ENCODE measurements at places on chromosomes 2 and 18.

- no peak for DNase-seq
Observed at GRCh38 chr2:214130114-214130513, 280.7 kb upstream of the VWC2L start.

GRCh38 chr2:9757501-9758264, 85.6 kb upstream of the TAF1B start:
- DNase-seq: no peak

DNA sequence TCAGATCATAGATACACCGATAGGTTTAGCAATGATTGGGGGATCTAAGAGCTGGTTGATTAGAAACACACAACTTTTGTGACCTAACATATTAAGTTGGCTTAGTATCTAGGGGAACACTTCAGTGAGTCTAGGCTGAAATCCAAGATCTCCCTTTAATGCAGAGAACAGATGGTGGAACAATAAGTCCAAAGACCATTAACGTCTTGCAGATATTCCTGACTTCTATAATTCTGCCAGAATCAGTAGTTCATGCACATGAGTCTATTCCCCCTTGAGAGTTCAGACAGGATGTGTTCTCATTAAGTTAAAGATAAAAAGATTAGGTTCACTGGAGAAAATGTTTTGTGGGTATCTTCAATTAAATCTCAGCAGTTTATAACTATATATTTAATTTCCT, 506.5 kb downstream of the TSN start:
- no peak for DNase-seq

GRCh38 chr18:35469725-35470124, 28.0 kb downstream of the INO80C start:
- DNase-seq: no peak

- DNase-seq: no peak
Observed at GRCh38 chr2:3864943-3865865, 161.8 kb downstream of the DCDC2C start.

DNA sequence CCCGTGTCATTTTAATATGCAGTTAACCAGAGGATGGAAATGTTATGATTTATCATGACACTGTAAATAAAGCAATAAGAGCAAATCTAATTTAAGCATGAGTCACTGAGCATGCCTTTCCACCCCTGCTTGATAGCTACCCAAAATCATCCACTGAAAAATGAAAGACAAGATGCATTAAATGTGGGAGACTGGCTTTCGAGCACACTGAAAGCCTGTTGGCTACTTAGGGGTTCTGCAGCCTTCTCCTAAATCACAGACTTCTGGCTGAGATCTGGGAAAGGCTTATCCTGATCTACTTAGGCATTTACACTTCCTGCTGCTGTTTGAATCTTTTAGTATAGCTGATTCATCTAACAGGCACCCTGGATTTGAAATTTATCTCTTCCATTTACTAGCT, 778.3 kb upstream of the CDH7 start:
- no peak for DNase-seq

DNA sequence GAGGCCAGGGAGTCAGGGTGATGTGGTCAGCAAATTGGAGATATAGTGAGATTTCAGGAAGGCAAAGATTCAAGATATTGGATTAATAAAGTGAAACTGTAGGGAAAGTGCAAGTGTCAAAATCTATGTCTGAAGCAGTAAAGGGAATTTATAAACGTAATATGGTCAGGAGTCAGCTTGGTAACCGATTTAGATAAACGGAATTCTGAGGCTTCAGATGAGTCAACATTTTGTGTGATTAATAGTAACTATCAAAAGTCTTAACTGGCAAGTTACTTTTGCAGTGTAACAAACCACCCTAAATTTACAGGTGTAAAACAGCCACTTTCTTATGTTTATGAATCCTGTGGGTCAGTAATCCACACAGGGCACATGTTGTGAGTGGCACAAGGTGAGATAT, 10.9 kb downstream of the MTX2 start:
- DNase-seq: no peak

DNA sequence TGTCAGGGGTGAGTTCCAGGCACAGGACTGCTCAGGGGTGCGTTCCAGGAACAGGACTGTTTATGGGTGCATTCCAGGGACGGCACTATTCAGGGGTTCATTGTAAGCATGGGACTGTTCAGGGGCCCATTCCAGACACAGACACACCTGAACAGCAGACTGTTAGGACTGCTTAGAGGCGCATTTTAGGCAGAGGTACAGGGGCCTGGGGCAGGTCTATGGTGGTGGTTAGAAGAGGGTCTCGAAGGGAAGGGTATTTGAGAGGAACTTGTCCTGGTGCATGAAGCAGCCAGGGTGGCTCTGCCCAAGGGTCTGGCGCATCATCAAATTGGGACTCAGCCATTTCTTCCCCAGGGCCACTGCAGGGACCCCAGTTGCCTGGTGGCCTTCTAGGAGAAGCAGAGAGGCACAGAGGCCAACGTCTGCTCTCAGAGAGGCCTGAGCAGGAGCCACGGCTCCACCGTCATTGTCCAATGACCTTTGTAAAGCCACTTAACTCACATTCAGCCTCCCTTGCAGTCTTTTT, 14.8 kb upstream of the MLPH start:
- no peak for DNase-seq

DNA sequence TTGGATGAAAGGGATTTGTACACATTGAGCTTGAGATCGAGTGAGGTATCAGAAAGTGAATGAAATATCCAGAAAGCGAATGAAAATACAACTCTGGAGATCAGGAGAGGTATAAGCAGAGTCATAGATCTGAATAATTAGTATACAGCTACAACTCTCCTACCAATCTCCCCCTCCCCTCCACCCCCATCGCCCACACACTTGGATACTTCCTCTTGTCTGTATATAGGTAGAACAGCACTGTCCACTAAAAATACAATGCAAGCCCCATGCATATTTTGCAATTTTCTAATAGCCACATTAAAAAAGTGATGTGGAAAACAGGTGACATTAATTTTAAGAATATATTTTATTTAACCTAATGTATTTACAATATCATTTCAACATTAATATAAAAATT, 23.7 kb upstream of the WIPF1 start:
- no peak for DNase-seq

DNA sequence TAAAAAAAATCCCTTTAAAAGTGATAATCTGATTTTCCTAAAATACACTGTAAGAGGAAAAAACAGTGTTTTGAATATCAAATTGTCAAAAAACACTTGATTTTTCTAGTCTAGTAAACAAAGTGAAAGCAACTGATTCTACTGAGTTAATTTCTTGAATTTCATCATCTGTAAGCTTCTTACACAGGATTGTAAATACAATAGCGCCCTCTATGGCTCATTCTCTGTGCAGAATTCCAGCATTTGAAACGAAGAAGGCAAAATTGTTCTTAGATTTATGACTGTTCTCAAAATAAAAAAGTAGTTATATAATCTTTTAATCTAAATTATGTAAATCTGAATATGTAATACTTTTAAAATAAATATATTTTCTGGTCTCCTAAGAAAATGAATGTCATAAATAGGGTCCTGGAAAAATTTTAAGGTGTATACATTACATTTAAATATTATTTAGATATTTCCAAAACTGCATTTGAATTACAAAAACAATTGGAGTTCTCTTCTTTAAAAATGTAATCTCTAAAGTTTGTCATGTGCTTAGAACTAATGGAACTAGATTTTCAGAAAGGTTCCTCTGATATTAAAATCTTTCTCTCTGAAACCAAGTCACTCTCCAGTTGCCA, 176.9 kb upstream of the MC4R start:
- no peak for DNase-seq

DNA sequence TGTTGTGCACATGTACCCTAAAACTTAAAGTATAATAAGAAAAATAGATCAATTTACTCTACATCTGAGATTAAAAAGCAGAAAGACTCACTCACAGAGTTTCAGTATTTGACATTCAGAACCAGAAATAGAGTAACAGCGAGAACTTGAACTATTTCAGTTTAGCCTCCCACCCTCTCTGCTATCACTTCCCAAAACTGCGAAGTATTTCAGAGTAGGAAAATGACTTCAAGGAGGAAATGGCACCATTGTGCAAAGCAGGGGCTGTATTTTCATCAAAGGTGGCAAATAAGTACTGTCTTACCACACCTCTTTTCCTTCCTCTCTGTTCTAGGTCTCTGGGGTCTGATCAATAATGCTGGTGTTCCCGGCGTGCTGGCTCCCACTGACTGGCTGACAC, 13.6 kb downstream of the DHRS9 start:
- DNase-seq: no peak
